Activated CD4-positive, alpha-beta T cell treated with anti-CD3 and anti-CD28 coated beads, Interleukin-2, amount 10 ng/mL, durations not matched to agents 24 days and 14 days (primary cell): ENCODE measurements at places on chromosomes 7 and 10.

GRCh38 chr7:101953248-101953819, 135.9 kb downstream of the CUX1 start:
- H3K4me1 ChIP-seq = peaks cover 12% of the 10 kb centered on the region
- no peaks in the 10 kb centered on the region for H3K27me3 ChIP-seq
- no peak overlapping the region for H3K4me3 ChIP-seq
- DNase-seq = no peak
- peak overlapping the region; percentile 70 for H3K27ac ChIP-seq

DNA sequence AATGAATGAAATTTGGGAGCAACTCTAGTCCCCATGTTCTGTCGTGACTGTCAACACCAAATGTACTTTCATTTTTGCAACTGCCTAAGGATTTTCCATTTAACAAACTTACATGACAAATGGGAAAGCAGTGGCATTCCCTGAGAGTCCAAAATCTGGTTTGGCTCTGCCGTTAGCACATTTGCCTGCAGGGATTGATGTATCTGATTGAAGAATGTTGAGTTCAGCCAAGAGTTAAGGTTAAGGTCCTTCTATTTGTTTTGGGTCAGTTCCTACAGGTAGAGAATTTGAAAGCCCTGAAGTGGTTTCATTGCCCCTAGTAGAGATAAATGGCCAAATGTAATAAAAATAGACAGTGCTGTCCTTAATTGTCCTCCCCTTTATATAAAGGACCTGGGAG, 406.5 kb upstream of the GALNT17 start:
- no peak overlapping the region for H3K4me3 ChIP-seq
- H3K36me3 ChIP-seq = no peaks in the 10 kb centered on the region
- H3K4me1 ChIP-seq = no peaks in the 10 kb centered on the region
- no peaks in the 10 kb centered on the region for H3K27me3 ChIP-seq
- no peak for DNase-seq
- H3K27ac ChIP-seq = no peak overlapping the region

GRCh38 chr7:1062296-1063294, 18.2 kb downstream of the GPR146 start:
- no peak overlapping the region for H3K27ac ChIP-seq
- peaks cover 2% of the 10 kb centered on the region for H3K4me1 ChIP-seq
- no peak overlapping the region for H3K4me3 ChIP-seq
- H3K36me3 ChIP-seq = no peaks in the 10 kb centered on the region

DNA sequence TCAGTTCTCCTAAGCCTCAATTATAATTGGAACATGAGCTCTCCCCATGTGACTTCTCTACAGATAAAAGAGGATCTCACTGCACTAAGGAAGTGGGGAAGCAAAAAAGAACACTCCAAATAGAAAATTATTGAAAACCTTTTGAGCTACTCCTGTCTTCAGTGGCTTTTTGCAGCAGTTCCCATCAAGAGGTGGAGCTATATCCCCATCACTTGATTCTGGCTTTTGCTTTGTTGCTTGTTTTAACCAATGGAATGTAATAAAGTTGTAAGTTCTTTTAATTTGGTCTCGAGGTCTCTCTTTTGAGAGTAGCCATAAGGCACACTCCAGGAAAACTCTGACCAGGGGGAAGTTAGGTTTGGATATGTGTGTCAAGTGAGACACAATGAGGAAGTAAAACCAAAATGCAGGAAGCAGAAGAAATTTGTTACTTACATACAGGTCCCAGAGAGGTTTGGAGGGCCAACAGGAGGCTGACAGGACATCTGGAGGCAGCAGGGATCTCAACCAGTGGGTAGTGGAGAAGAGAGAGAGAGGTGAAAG, 569.4 kb downstream of the HTR7 start:
- no peak for DNase-seq
- no peaks in the 10 kb centered on the region for H3K27me3 ChIP-seq
- H3K4me1 ChIP-seq = no peaks in the 10 kb centered on the region
- no peak overlapping the region for H3K4me3 ChIP-seq

GRCh38 chr10:128080641-128081040, 45.6 kb downstream of the MKI67 start:
- H3K4me3 ChIP-seq = no peak overlapping the region
- peaks cover 35% of the 10 kb centered on the region for H3K36me3 ChIP-seq
- no peak for DNase-seq
- peaks cover 1% of the 10 kb centered on the region for H3K4me1 ChIP-seq
- H3K27me3 ChIP-seq = no peaks in the 10 kb centered on the region

- H3K27me3 ChIP-seq = peaks cover 2% of the 10 kb centered on the region
- peak; percentile 27 for DNase-seq
- H3K36me3 ChIP-seq = no peaks in the 10 kb centered on the region
- H3K27ac ChIP-seq = no peak overlapping the region
Measured at GRCh38 chr10:125928928-125929585, 32.7 kb downstream of the FANK1 start.

- no peak overlapping the region for H3K4me3 ChIP-seq
- no peaks in the 10 kb centered on the region for H3K27me3 ChIP-seq
- H3K4me1 ChIP-seq = no peaks in the 10 kb centered on the region
- DNase-seq = no peak
Measured at GRCh38 chr10:29120216-29120615, 168.7 kb upstream of the LYZL1 start.

GRCh38 chr7:130273081-130273932, 6.6 kb downstream of the CPA2 start:
- peak overlapping the region; percentile 63 for H3K4me3 ChIP-seq
- no peak for DNase-seq
- no peaks in the 10 kb centered on the region for H3K36me3 ChIP-seq
- peaks cover 22% of the 10 kb centered on the region for H3K4me1 ChIP-seq
- peak overlapping the region; percentile 4 for H3K27ac ChIP-seq
- H3K27me3 ChIP-seq = no peaks in the 10 kb centered on the region
